Endodermal cell (in vitro differentiated cells): ENCODE measurements at places on chromosomes 5 and 9. TPM values are rescaled to one million over a fixed set of nuclear protein-coding genes. Genes with fewer than 3 reads are reported as not detected.

DNA sequence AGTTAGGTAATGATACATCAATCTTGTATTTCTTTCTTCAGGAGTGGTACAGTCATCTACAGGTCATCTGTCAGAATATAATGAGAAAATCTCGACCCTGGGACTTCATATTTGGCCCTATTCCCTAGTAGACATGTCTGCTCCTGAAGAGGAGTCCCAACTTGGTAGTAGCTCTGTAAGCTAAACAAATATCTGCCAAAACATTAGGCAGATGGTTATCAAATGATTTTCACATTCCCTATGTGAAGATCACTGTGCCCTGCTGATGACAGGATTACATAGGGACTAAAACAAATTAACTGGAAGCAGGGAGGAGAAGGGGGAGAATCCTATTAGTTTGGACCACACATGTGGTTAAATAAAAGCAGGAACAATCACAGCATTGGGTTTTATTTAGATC is 138.6 kb upstream of the NFIB start:
- H3K4me1 ChIP-seq = peaks cover 5% of the 10 kb centered on the region
- no peak overlapping the region for H3K27ac ChIP-seq
- no peaks in the 10 kb centered on the region for H3K36me3 ChIP-seq
- no peak for DNase-seq

DNA sequence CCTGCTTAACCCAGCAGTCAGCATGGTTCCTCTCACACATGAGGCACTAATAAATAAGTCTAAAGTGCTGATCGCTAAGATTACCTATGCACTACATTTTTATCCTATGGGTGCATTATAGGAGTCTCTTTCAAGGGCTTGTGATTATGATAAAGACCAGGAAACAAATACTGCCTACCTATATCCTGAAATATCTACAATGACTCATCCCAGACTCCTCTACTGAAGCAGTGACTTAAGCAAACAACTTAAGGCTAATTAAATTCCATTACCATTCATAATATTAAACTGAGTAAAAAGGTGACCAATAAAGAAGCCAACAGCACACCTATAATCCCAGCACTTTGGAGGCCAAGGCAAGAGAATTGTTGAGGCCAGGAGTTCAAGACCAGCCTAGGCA is 338.4 kb downstream of the DNAH5 start:
- no peak overlapping the region for H3K4me3 ChIP-seq
- no peaks in the 10 kb centered on the region for H3K4me1 ChIP-seq
- no peaks in the 10 kb centered on the region for H3K27me3 ChIP-seq
- no peaks in the 10 kb centered on the region for H3K36me3 ChIP-seq
- DNase-seq = no peak
- H3K27ac ChIP-seq = no peak overlapping the region

The BHMT2 gene
- 0.46 and 0.93 TPM in 2 replicates for total RNA-seq

DNA sequence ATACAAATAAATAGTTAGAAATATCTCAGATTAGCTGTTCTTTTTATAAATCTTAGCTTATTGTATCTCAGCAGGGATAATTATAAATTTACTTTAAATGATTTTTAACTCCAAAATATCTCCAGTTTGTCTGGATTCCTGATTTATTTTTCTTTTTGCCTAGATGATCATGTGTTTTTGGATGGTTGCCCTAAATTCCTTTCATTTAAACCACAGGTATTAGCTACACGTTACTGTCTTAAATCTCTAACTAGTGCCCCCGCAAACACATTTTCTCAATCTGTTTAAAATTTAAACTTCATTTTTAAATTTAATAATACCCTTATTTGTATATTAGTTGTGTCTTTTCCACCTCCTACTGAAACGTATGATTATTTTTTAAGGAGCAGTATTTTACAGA is 5.6 kb downstream of the FER start:
- no peaks in the 10 kb centered on the region for H3K4me1 ChIP-seq
- no peak overlapping the region for H3K4me3 ChIP-seq
- no peaks in the 10 kb centered on the region for H3K27me3 ChIP-seq
- no peaks in the 10 kb centered on the region for H3K36me3 ChIP-seq
- no peak for DNase-seq

DNA sequence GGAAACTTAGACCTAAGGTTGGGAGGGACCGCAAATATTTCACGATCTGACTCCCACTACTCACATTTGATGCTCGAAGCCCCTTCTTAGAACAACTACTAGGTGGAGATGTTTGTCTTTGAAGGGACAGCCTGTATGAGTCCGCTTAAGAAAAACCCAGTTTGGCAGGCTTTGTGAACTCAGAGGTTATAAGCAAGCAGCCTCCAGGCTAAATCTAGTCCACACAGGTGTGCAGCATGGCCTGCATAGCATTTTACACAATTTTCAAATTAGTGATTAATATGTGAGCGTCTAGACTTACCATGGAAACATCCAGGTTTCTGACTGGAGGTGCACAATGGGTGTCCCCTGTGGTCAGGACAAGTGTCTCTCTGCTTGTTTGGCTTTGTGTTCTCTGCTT is 127.1 kb downstream of the KIF4B start:
- peak; percentile 28 for DNase-seq
- H3K27ac ChIP-seq = no peak overlapping the region
- no peak overlapping the region for H3K4me3 ChIP-seq
- H3K4me1 ChIP-seq = peaks cover 4% of the 10 kb centered on the region
- H3K36me3 ChIP-seq = no peaks in the 10 kb centered on the region

- H3K4me1 ChIP-seq = peaks cover 10% of the 10 kb centered on the region
- no peak for DNase-seq
- no peak overlapping the region for H3K27ac ChIP-seq
Observed at GRCh38 chr5:135092476-135092875, 58.4 kb upstream of the PITX1 start.
